Lower leg skin (tissue), 4 donors: ENCODE measurements at places on chromosomes 3 and 15.

DNA sequence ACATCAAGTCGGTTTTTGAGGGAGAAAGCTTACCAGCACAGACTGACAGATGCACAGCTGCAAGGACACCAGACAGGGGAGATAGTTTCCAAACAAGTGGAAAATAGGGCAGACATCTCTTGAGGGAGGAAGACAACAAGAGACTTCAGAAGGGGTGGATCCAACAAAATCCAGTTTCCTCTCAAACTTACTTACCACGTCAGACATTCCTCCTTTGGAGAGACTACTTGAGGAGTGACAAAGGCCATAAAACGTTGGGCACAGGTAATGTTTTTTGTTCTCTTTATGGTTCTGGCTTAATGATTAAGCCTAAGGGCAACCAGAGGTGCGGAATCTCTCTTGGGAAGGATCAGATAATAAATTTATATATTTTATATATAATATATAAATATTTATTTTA, 76.1 kb downstream of the CD200 start:
- no peak for DNase-seq

DNA sequence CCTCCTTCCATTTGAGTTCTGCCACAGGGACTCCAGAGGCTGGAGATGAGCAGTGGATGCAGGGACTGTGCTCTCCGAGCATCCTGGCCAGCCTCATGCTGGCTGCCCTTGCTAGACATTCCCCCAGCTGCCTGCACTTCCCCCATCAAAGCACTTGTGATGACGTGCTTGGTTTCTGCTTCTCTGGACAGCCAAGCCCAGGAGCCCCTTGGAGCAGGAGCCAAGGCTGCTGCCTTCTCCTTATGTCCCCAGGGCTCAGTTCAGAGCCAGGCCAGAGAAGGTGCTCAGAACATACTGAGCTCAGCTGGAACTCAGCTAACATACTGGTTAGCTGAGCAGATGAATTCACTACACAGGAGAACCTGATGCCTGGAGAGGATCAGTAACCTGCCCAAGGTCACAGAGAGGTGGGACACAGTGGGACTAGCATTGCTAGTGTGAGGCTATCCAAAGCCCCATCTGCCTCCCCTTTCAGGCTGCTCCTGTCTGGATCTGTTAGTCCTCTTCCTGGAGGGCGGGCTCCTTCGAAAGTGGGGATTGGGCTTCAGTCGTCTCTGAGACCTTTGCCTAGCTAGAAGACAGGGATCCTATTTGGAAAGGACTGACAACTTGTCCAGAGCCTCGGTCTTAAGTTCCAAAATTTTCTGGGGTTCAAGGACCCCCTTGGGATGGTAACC, 4.3 kb downstream of the PCBP4 start:
- DNase-seq, result no peak

DNA sequence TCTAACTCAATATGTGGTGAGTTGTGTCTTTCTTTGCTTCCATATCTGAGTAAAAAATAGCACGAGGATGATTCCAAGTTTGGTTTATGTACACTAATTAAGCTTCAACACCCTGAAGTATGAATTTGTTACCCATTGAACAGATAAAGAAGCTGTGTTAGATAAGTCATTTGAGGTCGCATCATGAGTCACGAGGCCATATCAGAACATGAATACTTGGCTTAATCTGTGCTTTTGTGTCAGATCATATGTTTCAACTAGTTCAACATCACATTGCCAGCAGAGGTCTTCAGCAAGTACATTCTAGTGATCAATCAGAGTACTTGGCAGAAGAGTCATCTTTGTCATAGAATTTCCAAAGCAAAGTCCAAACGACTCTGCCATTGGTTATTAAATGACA, 26.3 kb upstream of the MITF start:
- DNase-seq, result no peak

DNA sequence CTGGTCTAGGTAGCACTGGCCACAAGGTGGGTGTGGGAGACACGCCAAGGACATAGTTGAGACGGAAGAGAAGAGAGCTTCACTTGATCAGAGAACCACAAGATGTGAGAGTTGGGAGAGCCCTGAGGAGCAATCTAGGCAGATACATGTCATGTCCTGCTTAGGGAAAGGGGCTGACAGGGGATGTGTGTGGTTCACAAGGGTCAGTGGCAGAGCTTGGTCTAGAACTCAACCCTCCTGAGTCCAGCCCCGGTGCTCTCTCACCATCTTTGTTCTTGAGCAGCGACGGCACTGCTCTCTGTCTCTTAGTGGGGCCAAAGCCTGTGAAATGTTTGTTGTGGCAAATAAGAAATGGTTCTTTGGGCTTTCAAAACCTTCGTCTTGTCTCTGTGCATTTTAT, 243.5 kb upstream of the ROPN1 start:
- DNase-seq, result no peak

DNA sequence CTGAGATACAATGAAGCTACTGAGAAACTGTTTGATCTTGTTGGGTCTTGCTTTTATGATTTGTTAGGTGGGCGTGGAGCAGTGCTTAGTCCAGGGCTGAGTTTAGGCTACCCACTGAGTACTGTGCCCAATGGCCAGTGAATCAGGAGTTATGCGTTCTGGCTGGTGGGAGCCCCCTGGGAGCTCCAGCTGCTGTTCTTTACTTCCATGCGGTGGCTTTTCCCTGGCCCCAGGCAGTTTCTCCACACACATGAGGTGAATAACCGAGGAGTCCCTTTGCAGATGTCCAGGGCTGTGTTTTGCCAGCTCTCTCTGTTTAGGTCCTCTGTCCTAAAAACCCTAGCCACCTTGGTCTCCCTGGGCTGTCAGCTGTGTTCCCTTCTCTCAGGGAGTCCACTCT, 106.5 kb downstream of the KLF13 start:
- no peak for DNase-seq

DNA sequence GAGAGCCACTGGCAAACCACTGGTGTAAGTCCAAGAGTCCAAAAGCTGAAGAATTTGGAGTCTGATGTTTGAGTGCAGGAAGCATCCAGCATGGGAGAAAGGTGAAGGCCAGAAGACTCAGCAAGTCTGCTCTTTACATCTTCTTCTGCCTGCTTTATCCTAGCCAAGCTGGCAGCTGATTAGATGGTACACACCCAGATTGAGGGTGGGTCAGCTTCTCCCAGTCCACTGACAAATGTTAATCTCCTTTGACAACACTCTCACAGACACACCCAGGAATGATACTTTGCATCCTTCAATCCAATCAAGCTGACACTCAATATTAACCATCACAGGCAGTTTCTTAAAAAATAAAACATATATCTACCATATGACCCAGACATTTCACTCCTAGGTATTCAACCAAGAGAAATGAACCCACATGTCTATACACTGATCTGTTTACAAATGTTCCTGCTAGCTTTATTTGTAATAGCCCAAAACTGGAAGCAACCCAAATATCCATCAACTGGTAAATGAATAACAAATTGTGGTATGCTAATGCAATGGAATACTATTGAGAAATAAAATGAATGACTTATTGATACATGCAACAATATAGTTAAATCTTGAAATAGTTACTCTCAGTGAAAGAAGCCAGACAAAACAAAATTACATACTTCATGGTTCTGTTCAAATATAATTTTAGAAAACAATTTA, 373.8 kb downstream of the ZNF385D start:
- no peak for DNase-seq

DNA sequence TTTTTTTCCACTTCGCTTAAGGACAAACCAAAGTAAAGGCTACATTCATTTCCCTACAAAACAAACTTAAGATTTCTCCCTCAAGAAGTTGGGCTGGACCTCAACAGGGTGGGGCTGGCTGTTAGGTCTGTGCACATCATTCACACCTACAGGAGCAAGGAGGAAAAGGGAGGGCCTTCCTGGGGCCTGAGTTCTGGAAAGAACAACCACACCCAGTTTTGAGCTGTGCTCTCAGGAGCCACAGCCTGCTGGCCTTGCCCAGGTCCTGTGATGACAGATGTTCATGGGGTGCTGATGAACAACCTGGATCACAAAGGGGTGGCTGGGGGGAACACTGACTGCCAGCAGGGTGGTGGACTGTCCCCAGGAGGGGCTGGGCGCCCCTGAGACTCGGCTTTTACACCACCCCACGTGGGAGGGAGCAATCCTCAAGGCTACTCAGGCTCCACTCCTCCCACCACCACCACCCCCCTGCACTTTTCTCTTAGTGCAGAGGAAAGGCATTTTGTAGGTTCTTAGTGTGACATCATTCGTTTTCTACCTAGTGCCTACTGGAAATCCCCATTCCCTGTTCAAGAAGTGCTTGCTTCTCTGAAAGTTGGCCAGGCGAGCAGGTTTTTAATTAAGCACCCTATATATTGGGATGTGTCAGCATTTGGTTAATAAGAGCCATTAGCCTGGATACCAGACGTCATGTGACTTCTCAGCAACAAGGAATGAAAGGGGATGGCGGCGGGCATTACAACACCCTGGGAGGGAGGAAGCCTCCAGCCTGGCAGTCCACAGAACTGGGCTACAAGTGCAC, 35.7 kb downstream of the CCNB2 start:
- DNase-seq, result no peak

- no peak for DNase-seq
These were observed 96.1 kb downstream of the FMN1 start for GRCh38 chr15:33098094-33099058.

DNA sequence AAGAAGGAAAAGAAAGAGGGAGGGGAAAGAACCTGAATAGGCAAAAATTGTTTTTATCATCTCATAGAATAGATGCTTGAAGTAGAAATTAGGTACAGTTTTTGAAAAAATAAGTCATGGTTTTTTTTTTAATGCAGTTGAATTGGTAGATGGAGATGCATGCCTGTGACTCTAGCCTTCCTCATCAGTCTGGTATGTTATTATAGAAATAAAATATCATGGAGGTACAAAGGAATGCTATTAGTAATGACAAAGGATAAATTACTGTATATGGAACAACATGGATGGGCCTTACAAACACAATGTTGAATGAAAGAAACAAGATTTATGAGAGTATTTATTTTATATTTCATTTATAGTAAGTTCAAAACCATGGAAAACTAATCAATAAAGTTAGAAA, 162.4 kb upstream of the GALNT15 start:
- DNase-seq, result no peak

DNA sequence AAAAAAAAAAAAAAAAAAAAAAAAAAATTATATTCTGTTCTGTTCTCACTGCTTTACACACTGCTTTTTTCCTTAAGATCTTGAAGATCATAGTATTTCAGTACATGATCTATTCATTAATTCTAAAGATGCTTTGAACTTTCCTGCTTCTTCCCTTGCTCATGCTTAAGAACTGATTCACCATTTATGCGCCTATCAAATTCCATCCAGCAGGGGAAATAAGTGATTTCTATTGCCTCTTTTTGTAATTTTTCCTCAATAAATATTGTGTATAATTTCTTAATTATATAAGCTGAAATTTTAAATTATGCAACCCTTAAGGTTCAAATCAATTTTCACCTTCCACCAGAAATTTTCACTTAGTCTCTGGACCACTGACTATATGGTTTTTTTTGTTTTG, 10.6 kb downstream of the DENND6A start:
- no peak for DNase-seq

DNA sequence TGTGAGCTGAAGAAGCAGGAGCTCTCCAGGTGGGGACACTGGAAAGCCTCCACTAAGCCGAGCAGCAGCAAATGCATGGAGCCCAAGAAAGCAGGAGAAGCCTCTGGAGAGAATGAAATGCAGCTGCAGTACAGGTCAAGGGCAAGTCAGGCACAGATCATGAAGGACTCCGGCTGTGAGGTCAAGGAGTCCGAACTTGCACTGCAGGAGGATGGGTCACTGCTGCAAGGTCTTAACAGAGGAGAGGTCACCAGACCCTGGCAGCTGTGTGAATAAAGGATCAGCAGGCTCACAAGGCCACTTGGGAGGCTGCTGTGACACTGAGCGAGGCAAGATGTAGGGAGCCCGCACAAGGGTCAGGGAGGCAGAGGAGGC, 24.7 kb upstream of the SLC41A3 start:
- DNase-seq, result no peak
